Activated CD4-positive, alpha-beta memory T cell treated with anti-CD3 and anti-CD28 coated beads, Interleukin-2, amount 10 ng/mL, durations not matched to agents 7 days and 5 days (primary cell): ENCODE measurements at places on chromosomes 13 and 19.
A peak's percentile ranks its signal among the peaks of the same experiment; 100 is the strongest.

DNA sequence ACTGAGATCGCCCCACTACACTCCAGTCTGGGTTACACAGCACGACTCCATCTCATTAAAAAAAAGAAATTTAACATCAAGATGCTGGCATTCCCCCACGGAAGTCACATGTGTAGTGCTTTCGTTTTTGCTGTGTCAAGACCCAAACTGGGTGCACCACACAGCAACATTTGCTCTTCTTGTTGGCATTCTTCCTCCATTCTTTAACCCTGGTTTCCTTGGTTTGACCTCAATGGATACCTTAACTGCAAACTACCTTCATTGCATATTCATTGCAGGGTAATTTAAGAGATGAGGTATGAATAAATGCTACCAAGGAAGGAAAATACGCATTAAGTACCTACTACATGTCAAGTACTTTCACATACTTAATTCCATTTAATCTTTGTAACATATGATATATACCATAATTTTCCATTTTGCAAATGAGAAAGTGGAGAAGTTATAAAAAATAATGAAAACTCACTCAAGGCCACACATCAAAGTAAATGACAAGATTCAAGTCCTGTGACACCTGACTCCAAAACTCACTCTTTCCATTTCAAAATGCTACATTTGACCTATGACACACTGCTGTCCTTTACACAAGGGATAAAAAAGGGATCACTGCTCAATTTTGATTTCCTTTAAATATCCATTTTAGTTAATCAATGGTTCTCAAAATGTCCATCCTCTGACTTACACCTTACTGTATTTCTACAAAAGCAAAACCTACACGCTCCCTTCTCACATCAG is 59.2 kb downstream of the STK24 start:
- DNase-seq, result peak; percentile 62

DNA sequence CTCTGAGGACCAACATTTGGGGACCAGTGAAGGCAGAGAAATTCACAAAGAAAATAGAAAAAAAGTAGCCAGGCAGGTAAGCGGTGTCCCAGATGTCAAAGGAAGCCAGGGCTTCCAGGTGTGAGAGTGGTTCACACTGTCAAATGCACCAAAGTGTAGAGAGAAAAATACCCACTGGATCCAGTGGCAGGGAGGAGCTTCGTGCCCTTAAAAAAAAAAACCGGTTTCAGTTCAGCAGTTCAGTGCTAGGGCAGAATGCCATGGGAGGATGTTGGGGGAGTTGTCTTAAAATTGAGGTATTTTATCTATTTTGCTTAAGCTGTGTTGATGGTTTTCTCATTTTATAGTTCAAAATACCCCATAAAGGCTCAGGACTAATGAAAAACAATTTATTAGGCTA is 47.8 kb upstream of the C1QTNF9 start:
- no peak for DNase-seq

- no peak for DNase-seq
These were observed 33.2 kb upstream of the PEPD start for GRCh38 chr19:33554821-33555220.

DNA sequence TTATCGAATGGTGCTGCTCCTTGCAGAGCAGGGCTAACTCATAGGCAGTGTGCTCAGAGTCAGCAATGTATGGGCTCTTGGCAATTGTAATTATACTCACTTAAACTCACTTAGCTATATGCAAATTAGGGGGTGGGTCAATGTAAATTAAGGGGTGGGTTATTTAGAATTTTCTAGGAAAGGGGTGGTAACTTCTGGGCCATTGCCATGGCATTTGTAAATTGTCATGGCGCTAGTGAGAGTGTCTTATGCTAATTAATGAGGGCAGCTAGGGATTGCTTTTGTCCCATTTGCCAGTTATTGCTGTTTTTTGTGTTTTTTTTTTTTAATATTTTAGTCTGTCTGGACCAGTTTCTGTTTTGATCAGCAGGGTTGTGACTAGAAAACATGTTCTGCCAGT is 68.4 kb downstream of the DIAPH3 start:
- no peak for DNase-seq

DNA sequence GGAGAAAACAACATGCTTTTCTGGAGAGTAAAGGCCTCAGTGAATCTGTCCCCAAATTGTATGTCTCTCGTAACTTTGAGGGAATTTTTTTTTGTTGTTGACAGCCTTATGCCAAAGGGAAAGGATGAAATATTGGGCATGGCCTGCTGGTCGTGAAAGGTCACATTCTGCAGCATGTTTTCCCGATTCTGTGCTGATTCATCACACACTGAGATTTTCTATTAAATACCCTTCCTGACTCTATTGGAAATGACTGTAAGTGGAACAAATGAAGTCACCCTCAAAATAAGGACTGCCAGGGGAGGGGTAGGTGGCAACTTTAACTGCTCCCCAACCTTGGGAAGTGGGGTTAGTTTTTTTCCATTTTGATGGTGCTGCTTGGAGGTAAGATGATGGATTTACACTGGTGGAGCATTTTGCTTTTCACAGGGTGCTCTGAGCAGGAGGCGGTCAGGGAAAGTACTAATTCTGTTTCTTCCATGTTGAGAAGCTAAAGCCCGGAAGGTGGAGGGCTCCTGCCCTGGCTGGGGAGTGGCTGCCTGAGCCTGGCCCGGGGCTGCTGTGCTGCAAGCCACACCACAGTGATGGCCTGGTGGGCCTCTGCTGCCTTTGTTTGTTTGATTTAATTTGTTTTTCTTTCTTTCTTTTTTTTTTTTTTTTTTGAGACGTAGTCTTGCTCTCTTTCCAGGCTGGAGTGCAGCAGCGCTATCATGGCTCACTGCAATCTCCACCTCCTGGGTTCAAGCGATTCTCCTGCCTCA is 116.8 kb upstream of the SPATA13 start:
- no peak for DNase-seq

- no peak for DNase-seq
These were observed 133.9 kb upstream of the WASF3 start for GRCh38 chr13:26423629-26424028.

GRCh38 chr13:107379407-107380155 is 811.6 kb upstream of the ARGLU1 start:
- no peak for DNase-seq

GRCh38 chr19:34188408-34188807 is 16.1 kb downstream of the LSM14A start:
- DNase-seq, result no peak

GRCh38 chr19:19417628-19418245 is 12.3 kb downstream of the GATAD2A start:
- DNase-seq, result no peak

DNA sequence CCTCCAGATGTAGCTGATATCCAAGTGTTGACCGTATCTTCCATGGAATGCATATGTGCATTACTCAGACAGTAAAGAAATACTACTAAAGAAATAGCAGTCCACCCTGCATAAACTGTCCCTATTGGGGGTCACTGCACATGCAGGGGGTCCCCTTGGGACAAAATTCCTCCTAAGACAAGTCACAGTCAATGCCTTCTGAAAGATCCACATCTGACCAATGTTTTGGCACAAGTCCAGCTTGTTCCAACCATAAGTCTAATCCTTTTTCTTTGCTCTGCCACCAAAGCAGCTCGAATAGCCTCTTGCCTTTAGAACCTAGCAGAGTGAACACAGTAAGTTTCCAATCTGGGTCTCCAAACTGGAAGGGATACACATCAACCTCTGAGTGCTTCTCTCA is 87.9 kb downstream of the DIAPH3 start:
- no peak for DNase-seq

DNA sequence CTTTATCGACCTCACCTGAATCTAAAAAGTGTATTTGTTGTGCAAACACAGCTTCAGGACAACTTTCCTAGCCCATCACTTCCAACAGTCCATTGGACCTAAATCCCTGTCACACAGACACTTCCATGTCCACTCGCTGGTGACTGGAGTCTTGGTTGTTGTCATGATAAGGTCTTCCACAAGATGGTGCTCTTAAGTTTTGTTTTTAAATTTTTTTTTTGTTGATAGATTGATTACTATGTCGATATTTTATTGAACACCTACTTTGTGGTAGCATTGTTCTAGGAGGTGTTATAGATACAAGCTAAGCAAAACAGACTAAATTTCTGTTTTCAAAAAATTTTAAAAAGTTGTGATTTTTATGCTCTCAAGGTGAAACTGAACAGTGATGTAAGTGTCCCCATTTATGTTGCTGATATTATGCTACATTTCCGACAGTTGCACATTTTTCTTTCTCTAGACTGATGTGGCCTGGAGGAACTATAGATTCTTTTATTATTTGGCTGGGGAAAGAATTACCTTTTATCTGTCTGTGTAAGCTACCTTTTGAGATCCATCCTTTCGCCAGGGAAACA is 8.1 kb upstream of the ERICH6B start:
- DNase-seq, result no peak

DNA sequence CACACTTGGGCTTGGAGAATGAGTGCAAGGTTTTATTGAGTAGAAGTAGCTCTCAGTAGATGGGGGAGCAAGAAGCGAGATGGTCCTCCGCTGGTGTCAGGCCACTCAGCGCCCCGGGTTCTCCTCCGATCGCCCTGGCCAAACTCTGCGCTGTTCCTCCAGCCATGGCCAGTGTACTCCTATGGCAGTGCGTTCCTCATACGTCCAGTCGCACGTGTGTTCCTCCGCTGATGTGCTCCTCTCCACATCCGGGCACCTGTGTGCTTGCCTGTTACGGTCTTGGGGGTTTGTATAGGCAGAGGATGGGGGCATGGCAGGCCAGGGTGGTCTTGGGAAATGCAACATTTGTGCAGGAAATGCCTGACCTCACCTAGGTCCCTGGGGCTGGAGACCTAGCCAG is 1899.4 kb downstream of the PCDH9 start:
- no peak for DNase-seq

GRCh38 chr13:109214393-109214792 is 572.0 kb downstream of the IRS2 start:
- no peak for DNase-seq

DNA sequence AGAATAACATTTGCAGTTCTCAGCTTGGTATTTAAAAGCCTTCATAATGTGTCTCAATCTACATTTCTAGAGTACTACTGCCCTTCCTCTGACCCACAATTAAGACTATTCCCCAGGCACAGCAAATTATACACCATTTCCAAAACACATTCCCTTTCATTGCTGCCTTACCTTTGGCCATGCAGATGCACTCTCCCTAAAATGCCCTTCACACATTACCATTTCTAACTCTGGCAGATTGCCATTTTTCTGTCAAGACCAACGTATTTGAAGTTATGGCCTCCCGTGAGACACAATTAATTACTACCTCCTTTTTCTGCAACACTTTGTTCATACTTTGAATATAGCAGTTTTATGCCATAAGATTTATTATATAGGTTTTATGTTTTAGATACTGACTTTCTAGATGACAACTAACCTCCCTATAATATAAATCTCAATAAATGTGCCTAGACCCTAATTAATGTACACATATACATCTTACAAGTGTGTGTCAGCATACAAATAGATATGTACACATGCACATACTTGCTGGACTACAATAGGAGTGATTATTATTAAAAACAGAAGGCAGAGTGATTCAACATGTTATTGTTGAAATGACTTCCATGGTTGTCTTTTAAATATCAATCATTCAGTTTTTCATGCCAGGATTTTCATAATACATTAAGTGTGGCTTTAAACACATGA is 2902.5 kb downstream of the PCDH9 start:
- DNase-seq, result no peak

DNA sequence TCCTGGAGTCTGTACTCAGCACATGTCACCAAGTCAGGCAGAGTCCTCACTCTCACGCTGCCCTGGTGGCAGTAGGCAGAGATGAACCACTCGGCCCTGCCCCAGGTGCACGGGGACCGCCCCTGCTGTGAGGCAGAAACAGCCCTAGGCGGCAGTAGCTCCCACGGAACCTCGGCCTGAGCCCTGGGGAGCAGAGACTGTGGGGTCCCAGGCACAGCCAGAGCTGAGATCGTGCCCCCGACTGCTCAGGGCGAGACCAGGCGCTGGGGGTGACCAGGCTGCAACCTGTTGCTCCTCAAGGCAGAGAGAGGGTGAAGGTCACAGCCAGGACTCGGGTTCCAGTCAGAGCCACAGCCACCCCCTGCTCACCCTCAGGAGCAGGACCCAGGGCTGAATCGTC is 34.9 kb downstream of the AP1M1 start:
- no peak for DNase-seq

DNA sequence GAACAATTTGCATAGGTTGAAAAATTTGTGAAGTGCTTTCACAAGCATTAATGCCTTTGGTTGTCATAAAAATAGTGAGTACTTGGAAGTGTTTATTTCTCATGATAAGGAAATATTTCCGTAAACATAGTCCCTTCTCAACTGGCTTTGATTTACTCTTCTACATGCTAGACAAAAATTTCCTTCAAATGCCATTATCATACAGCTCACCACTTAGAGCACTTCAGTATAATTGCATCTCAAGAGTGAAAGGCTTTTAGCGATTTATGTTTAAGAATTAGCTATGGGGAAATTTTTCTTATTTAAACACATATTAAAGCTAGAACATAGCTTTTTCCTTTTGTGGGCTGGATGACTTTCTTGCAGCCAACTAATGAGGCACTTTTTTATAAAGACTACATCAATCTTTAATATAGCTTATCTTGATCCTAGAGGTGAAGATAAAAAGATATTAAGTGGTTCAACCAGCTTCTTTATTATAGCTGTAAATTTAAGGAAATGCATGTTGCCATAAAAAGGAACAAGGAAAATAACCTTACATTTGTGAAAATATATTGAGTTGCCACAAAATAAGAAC is 656.8 kb downstream of the SLITRK6 start:
- no peak for DNase-seq

DNA sequence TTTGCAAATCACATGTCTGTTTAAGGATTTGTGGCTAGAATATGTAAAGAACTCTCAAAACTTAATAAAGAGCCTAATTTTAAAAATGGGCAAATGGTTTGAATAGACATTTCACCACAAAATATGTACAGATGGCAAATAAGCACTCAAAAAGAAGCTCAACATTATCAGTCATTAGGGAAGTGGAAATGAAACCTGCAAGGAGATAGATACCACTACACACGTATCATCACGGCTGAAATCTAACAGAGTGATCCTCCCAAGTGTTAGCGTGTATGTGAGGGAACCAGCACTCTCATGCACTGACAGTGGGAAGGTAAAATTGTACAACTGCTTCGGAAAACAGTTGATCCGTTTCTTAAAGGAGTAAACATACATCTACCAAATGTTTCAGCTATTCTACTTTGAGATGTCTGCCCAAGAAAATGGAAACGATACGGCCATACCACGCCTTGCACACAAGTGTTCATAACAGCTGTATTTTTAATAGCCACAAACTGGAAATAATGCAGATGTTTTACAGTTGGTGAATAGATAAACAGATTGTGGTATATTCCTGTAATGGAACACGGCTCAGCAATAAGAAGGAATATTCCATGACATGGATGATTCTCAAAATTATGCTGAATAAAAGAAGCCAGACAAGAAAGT is 14.5 kb downstream of the ARHGEF7 start:
- no peak for DNase-seq

- DNase-seq, result no peak
These were observed 315.6 kb downstream of the DLEU7 start for GRCh38 chr13:50527612-50528509.
